ENCODE measurements at places on chromosomes 1 and 21. TPM values are rescaled to one million over a fixed set of nuclear protein-coding genes. Genes with fewer than 3 reads are reported as not detected.

GRCh38 chr1:2637442-2638145 lies 4.8 kb upstream of the MMEL1 start:
- no peak overlapping the region for H3K27ac ChIP-seq
- peaks cover 11% of the 10 kb centered on the region for H3K4me1 ChIP-seq
- H3K27me3 ChIP-seq = no peaks in the 10 kb centered on the region
- no peak for DNase-seq
- no peaks in the 10 kb centered on the region for H3K36me3 ChIP-seq
- H3K4me3 ChIP-seq = no peak overlapping the region

DNA sequence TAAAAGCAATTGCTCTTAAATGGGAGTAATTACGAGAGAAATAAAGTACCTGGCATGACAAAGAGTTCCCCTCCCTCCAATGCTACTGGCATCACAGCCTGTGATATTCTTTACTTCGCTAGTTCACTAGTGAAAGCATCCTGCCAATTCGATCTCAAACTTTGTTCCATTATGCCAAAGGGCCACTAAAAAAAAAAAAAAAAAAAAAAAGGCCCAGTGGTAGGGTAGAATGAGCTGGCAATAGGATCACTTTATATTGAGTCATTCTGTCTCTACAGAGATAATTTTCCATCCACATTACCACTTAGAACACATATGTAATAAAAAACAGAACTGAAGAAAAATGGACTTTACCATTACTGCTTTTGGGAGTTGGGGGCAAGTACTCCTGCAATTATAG lies 11.2 kb downstream of the PUM1 start:
- no peak overlapping the region for H3K4me3 ChIP-seq
- no peak for DNase-seq
- H3K27me3 ChIP-seq = no peaks in the 10 kb centered on the region
- H3K27ac ChIP-seq = no peak overlapping the region
- peaks cover 25% of the 10 kb centered on the region for H3K4me1 ChIP-seq

GRCh38 chr1:156024801-156025200 lies 4.0 kb upstream of the SSR2 start:
- DNase-seq = no peak
- no peaks in the 10 kb centered on the region for H3K36me3 ChIP-seq
- no peak overlapping the region for H3K27ac ChIP-seq
- peaks cover 3% of the 10 kb centered on the region for H3K4me1 ChIP-seq
- H3K4me3 ChIP-seq = no peak overlapping the region
- H3K27me3 ChIP-seq = no peaks in the 10 kb centered on the region

- no peaks in the 10 kb centered on the region for H3K27me3 ChIP-seq
- H3K4me1 ChIP-seq = no peaks in the 10 kb centered on the region
- H3K27ac ChIP-seq = no peak overlapping the region
- no peaks in the 10 kb centered on the region for H3K36me3 ChIP-seq
Observed at GRCh38 chr1:17768651-17769241, 13.6 kb downstream of the ACTL8 start.

- no peak overlapping the region for H3K27ac ChIP-seq
- no peaks in the 10 kb centered on the region for H3K27me3 ChIP-seq
- H3K4me3 ChIP-seq = no peak overlapping the region
- H3K36me3 ChIP-seq = no peaks in the 10 kb centered on the region
- peaks cover 18% of the 10 kb centered on the region for H3K4me1 ChIP-seq
Observed at GRCh38 chr1:33468531-33468930, 3.9 kb upstream of the ZSCAN20 start.

GRCh38 chr1:100304921-100305320 lies 38.9 kb downstream of the RTCA start:
- H3K27me3 ChIP-seq = no peaks in the 10 kb centered on the region
- H3K27ac ChIP-seq = no peak overlapping the region
- H3K4me1 ChIP-seq = no peaks in the 10 kb centered on the region
- no peak overlapping the region for H3K4me3 ChIP-seq
- no peaks in the 10 kb centered on the region for H3K36me3 ChIP-seq

DNA sequence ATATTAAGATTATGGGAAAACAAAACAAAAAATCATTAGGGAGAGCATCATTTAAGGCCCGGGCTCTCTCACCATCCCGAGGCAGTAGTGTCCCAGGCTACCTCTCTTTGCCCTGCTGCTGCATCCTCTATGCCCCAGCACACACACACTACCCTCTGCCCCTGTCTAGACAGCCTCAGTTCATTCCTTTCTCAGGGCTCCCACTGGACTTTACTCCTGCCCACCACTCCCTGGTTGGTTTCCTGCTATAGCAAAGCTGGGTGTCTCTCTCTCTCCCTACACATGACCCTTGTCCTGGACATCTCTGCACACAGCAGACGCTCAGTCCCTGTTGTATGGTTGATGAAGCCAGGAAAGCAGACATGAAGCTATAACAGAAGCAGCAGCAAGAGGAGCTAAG lies 30.7 kb downstream of the GNG12 start:
- H3K4me1 ChIP-seq = peaks cover 16% of the 10 kb centered on the region
- no peak for DNase-seq
- no peaks in the 10 kb centered on the region for H3K27me3 ChIP-seq
- no peak overlapping the region for H3K27ac ChIP-seq

- no peak overlapping the region for H3K4me3 ChIP-seq
- DNase-seq = no peak
- no peaks in the 10 kb centered on the region for H3K27me3 ChIP-seq
- no peaks in the 10 kb centered on the region for H3K36me3 ChIP-seq
Observed at GRCh38 chr1:214901718-214902117, 180.8 kb upstream of the KCNK2 start.

- no peak for DNase-seq
- H3K4me1 ChIP-seq = peaks cover under 1% of the 10 kb centered on the region
- H3K27me3 ChIP-seq = no peaks in the 10 kb centered on the region
Observed at GRCh38 chr1:171429137-171429536, 56.2 kb upstream of the PRRC2C start.

GRCh38 chr1:48023488-48023887 lies 26.3 kb upstream of the TRABD2B start:
- no peaks in the 10 kb centered on the region for H3K36me3 ChIP-seq
- H3K4me1 ChIP-seq = no peaks in the 10 kb centered on the region
- H3K27ac ChIP-seq = no peak overlapping the region

GRCh38 chr1:113784104-113784779 lies 25.0 kb upstream of the PHTF1 start:
- H3K4me1 ChIP-seq = peaks cover 27% of the 10 kb centered on the region
- no peaks in the 10 kb centered on the region for H3K27me3 ChIP-seq
- H3K4me3 ChIP-seq = no peak overlapping the region
- H3K36me3 ChIP-seq = no peaks in the 10 kb centered on the region
- no peak for DNase-seq
- H3K27ac ChIP-seq = no peak overlapping the region

DNA sequence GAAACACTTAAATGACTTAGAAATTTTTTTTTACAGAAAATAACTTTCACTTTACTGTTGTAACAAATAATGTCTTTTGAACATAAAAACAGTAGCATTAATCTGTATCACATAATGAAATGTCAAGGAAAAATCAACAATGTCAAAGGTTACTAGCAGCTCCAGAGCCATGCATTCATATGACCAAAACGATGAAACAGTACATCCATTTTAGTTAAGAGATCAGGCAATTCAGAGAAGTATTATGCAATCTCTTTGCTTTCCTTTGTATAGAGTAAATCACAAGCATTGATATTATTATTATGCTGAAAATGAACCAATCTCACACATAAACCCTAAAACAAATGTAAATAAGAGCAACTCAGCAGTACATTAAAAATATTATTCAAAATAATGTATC lies 748.9 kb downstream of the PLA2G4A start:
- H3K4me1 ChIP-seq = no peaks in the 10 kb centered on the region
- H3K4me3 ChIP-seq = no peak overlapping the region
- no peak for DNase-seq
- no peak overlapping the region for H3K27ac ChIP-seq
- H3K36me3 ChIP-seq = no peaks in the 10 kb centered on the region

Gene FCGR2B
- 14.5 TPM for total RNA-seq

Gene KCNN3
- total RNA-seq = 24.6 TPM

Gene RRAGC
- total RNA-seq = 6.2 TPM

Gene ITLN1
- 2.2 TPM for total RNA-seq

Gene BTBD8
- 3.6 TPM for total RNA-seq

Gene FCGR3A
- 8.8 TPM for total RNA-seq

Gene DTL
- not detected for total RNA-seq

Gene PEF1
- total RNA-seq = 340 TPM
